ENCODE measurements at places on chromosomes 4 and X.

DNA sequence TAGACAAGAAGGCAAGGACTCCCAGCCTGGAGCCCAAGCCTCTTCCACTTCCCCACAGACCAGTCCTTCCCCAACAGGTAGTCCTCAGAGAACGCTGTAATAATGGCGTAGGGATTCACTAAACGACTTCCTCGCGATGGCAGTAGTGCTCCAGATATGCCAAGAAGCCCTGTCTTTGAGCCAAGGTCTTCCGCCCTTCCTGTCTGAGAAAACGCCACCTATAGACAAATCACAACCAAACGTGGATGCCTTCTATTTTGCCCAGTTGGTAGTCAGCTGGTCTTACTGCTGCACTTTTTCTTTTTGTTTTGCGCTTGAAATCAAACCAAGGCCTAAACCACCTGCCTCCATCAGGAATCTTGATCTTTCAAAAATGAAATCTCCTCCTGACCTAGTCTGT is 203.3 kb downstream of the OR13H1 start:
- DNase-seq, result peak; percentile 87

DNA sequence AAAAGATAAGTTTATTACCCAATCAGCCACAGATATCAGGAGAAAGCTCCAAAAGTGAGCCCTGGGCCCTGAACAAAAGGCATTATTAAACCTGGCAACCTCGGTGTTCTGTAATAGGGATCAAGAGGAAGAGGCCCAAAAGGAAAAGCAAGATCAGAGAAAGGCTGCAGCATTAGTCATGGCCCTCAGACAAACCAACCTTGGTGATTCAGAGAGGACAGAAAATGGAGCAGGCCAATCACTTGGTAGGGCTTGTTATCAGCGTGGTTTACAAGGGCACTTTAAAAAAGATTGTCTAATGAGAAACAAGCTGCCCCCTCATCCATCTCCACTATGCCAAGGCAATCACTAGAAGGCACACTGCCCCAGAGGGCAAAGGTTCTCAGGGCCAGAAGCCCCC is 75.7 kb downstream of the AGTR2 start:
- DNase-seq, result no peak

- DNase-seq, result no peak
Measured at GRCh38 chr4:183304538-183304937, 15.5 kb downstream of the CLDN22 start.

- no peak for DNase-seq
Measured at GRCh38 chr4:116733370-116733769, 352.0 kb downstream of the TRAM1L1 start.

- DNase-seq, result no peak
Measured at GRCh38 chr4:27917381-27917780, 1056.7 kb downstream of the STIM2 start.

DNA sequence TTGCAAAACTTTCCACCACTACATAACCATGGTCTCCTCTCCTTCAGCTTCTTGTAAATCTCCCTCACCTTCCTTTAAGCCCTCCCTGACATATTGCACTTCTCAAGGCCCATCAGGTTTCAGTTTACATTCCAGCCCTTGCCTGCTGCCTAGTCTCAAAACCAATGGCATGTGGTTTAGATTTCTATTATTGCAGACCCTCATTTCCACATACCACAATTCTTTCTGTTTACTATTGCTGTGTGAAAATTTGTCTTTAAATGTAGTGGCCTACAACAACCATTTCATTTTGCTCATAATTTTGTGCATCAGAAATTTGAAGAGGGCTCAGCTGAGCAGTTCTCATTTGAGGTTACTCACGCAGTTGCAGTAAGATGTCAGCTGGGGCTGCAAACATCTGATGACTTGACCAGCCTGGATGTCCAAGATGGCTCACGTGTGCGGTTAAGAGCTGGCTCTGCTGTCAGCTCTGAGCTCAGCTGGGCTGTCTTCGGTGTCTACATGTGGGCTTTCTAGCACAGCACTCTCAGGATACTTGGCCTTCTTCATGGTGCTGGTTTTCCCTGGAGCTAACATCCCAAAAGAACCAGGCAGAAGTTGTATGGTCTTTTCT is 29.9 kb upstream of the SOD3 start:
- no peak for DNase-seq

GRCh38 chrX:9880870-9881269 is 86.3 kb upstream of the CLDN34 start:
- DNase-seq, result no peak

DNA sequence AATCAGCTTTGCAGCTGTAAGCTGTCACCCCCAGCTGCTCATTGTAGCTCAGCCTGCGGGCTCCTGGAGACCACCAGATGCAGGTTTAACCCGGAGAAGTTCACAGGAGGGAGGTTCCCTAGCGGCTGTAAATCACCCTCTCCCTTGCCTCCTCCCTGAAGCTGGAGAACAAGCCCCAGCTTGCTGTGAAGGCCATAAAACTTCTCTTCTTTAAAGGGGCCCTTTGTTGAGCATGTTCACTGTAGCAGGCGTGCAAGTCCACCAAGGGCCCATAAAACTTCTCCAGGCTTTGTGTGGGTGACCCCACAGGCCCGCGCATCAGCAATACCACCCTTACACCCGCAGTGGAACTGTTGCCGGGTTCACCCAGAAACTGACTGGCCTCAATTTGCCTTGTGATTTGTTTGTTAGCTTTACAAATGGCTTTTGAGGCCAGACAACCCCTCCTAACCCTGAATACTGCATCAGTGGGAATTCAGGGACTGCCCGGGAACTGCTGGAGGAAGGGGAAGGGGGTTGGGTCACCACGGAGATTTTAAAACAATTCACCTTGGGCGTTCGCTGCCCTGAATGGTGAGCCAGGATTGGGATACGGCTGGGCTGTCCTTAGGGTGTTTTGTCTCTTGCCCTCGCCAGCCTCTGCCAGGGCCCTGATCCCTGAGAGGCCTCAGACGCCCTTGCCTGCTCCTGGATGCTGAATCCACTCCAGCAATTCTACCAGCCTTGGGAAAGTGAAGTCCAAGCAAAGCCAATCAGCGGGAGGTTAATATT is 49.5 kb upstream of the ATP6AP2 start:
- DNase-seq, result no peak

DNA sequence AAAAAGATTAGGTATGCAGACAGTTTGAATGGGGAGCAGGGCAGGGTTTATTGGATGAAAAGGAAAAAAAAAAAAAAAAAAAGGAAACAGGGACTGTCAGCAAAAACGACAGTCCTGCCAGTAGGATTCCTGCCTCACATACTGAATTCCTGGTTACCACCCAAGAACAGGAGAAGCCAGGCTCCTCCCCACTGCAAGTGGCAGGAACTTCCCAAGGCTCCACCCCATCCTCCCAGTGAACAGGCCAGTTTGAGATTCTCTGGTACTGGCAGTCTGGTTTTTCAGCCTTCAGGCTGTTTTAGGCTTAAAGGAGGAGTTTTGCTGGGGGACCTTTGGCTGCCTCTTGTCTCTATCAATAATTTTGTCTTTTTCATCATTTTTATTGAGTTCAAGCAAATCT is 360.0 kb upstream of the CXorf51A start:
- DNase-seq, result peak; percentile 13

GRCh38 chr4:122700178-122700725 is 32.3 kb upstream of the BBS12 start:
- peak; percentile 95 for DNase-seq

DNA sequence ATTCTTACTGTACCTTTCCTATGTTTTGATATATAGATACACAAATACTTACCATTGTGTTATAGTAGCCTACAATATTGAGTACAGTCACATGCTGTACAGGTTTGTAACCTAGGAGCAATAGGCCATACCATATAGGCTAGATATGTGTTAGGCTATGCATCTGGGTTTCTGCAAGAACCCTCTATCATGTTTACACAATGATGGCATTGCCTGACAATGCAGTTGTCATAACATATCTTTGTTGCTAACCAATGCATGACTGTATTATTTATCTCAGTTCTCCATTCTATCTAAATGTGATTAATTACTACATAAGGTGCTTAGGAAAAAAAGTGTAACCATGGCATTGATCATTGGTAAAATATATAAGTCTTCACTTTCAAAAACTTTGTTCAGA is 10.0 kb upstream of the SPCS3 start:
- DNase-seq, result no peak

GRCh38 chrX:152861116-152861515 is 30.3 kb downstream of the NSDHL start:
- peak; percentile 47 for DNase-seq

- peak; percentile 14 for DNase-seq
Measured at GRCh38 chr4:144174401-144175067, 34.0 kb upstream of the GYPA start.

DNA sequence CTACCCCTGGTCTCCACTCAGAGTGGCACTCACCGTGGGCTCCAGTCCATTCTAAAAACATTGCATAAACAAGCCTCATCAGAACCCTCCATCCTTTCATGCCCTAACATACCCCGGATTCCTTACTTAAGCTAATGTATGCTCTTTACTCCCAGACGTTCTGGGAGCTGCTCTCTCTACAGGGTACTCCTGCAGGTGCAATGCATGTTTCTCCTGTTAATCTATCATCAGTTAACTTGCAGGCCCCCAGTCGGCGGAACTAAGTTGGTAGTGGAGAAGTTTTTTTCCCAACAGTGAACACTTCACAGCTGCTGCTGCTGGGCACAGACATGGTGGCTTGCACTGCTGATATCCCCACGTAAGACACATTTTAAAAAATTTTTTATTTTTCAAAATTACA is 161.6 kb upstream of the FAT1 start:
- no peak for DNase-seq

DNA sequence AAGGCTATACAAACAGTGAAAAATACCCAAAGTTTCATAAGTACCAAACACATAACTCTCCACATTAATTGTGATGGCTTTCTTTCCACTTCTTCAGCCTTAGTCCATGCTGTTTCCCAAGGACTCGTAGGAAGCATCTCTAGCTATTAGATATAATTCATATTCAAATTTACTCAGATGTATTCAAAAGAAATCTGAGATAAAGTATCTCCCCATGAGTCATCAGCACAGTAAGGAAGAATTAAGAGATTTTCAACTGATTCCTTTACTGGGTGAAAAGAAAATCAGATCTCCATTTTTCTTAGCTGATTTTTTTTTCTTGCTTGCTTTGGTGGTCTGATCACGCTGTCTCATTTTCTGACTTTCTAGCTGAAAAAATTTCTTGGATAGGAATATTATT is 71.7 kb downstream of the MID1 start:
- DNase-seq, result no peak

GRCh38 chrX:47384502-47384901 is 14.1 kb downstream of the ZNF157 start:
- DNase-seq, result peak; percentile 22

GRCh38 chr4:186650401-186651180 is 73.1 kb downstream of the FAT1 start:
- DNase-seq, result no peak

Data from LNCaP clone FGC (cell line).